ENCODE measurements at places on chromosomes 7 and 10. TPM values are rescaled to one million over a fixed set of nuclear protein-coding genes. Genes with fewer than 3 reads are reported as not detected.
A peak's percentile ranks its signal among the peaks of the same experiment; 100 is the strongest.

GJD4 gene
- total RNA-seq = not detected

- DNase-seq = peak; percentile 81
Observed at GRCh38 chr7:2993868-2994267, 49.8 kb downstream of the CARD11 start.

- DNase-seq = no peak
Observed at GRCh38 chr10:62806251-62806650, 1.7 kb downstream of the ADO start.

DNA sequence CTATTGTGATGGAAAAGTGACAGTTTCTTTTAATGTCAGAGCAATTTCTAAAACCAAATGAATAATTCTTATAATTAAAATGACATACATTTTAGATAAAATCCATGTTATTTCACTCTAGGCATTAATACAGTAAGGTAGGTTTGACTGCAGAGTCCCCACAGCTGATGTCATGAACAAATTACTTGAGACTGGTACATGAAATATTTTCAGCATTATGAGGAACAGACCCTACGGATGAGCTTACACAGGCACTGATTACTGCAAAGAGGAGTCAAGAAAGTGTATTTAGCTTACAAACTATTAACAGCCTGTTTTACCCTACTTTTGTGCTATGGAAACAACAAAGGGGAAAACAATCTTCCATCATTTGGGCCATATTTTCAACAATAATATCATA is 8.9 kb downstream of the COL1A2 start:
- DNase-seq = no peak

- DNase-seq = no peak
Observed at GRCh38 chr10:99569253-99569939, 36.7 kb downstream of the NKX2-3 start.

- no peak for DNase-seq
Observed at GRCh38 chr10:14173391-14173705, 157.4 kb downstream of the FRMD4A start.

HOXA2 gene
- total RNA-seq = 1.8 TPM

NUPR2 gene
- 2.8 TPM for total RNA-seq

DENND2A gene
- 14.9 TPM for total RNA-seq

GRCh38 chr7:55336540-55336939 is 28.6 kb upstream of the LANCL2 start:
- DNase-seq = no peak

DNA sequence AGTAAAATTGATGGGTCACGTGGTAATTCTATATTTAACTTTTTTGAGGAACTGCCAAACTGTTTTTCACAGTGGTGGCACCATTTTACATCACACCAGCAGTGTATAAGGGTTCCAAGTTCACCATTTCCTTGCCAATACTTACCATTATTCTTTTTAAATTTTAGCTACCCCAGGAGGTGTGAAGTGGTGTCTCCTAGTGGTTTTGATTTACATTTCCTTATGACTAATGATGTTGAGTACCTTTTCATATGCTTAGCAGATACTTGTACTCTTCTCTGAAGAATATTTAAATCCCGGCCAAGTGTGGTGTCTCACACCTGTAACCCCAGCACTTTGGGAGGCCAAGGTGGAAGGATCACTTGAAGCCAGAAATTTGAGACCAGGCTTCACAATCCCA is 28.5 kb downstream of the FHIP2A start:
- no peak for DNase-seq

RPEL1 gene
- not detected for total RNA-seq

GRCh38 chr7:34806831-34807230 is 148.8 kb downstream of the NPSR1 start:
- no peak for DNase-seq

DNA sequence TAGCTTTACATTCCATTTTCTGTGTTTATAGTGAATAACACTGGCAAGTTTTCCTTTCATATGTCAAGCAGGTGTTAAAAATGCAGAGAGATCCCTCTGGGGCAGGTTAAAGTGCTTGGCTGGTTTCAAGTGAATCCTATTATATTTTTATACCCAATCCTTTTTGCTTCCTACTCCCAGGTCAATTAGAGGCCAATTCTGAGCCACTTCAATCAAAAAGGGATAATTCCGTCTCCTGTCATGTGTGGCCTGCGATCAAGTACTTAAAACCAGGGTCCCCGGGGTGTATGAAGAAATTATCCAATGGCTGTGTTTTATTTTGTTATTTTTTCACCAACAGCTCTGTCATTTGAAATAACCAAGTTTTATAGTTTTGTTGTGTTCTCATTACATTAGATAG is 313.2 kb downstream of the PRPF18 start:
- DNase-seq = no peak

TYW1B gene
- 5.0 TPM for total RNA-seq

DNA sequence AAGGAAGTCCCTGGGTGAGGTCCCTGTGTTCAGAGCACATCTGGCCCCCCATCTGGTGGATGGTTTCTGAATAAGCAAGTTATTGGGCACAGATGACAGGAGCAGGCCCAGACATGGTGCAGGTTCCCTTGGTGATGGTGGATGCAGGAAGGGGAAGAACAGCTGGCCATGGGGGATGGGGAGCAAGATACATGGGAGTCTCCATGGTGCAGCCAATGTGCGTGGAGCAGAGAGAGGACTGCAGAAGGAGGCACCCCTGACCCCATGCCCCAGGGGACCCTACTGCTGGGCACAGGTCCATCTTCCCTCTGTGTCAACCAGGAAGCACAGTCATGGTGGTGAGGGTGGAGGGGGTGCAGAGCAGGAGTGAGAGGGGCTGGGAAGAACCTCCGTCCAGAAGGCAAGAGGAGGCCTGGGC is 43.8 kb upstream of the RABGEF1 start:
- no peak for DNase-seq

DNA sequence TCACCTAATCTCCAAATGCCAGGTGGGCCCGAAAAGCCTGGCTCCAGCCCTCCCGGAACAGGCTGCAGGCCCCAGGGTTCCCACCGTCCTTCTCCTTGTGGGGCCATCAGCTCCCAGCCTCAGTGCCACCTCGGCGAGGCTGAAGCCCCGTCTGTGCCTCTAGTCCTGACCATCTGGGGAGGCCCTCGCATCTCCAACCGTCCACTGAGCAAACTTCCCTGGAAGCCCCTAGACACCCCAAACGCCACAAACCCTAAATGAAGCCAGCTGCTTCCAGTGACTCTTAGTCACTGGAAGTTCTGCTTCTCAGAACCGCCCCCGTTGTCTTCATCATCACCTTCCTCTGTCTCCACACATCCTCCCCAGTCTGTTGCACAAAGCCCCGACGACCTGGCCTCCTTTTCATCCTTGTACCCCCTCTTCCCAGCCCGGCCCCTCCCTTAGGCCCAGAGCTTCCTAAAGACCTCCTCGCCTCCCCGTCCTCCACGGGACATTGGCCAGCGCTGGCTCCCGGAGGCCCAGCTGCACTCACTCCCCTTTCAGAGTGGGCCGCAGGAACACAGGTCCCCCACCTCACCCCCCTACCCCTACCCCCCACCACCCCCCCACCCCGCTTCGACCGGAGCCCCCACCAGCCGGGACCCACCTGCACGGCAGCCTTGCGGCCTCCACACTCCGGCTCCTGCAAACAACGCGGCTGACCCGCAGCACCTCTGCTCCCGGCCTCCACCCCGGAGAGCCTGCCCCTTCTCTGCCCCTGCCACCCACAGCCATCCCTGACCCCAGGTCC is 1.1 kb upstream of the DIP2C start:
- no peak for DNase-seq

ABCC2 gene
- 1.5 TPM for total RNA-seq

- no peak for DNase-seq
Observed at GRCh38 chr10:125797994-125798662, 22.5 kb upstream of the MMP21 start.

AGAP5 gene
- 17.7 TPM for total RNA-seq

- no peak for DNase-seq
Observed at GRCh38 chr7:114295522-114295921, 119.1 kb upstream of the FOXP2 start.
